ENCODE measurements at places on chromosomes 4 and X. TPM values are rescaled to one million over a fixed set of nuclear protein-coding genes. Genes with fewer than 3 reads are reported as not detected.

The CCDC110 gene
- total RNA-seq: 0.19 TPM

The PABPC5 gene
- 1.1 TPM for total RNA-seq

The RASGEF1B gene
- 32.5 TPM for total RNA-seq

The REPS2 gene
- total RNA-seq: 6.1 TPM

The PCDH10 gene
- total RNA-seq: 0.06 TPM

The ABLIM2 gene
- 34.1 TPM for total RNA-seq

The SHROOM2 gene
- total RNA-seq: 0.58 TPM

The PDE6B gene
- 2.9 TPM for total RNA-seq

The CENPI gene
- total RNA-seq: 1.4 TPM

The EBP gene
- 18.8 TPM for total RNA-seq

The TMA16 gene
- total RNA-seq: 18.3 TPM

The DMRTC1B gene
- total RNA-seq: not detected

The ZNF718 gene
- 3.6 TPM for total RNA-seq
